Activated naive CD8-positive, alpha-beta T cell treated with anti-CD3 and anti-CD28 coated beads for 36 hours (primary cell): ENCODE measurements at places on chromosomes 6 and 20. TPM values are rescaled to one million over a fixed set of nuclear protein-coding genes. Genes with fewer than 3 reads are reported as not detected.

The NOX3 gene
- not detected for total RNA-seq

GRCh38 chr6:16302721-16303552 lies 64.5 kb downstream of the GMPR start:
- no peak overlapping the region for H3K27ac ChIP-seq
- peaks cover 11% of the 10 kb centered on the region for H3K4me1 ChIP-seq
- DNase-seq: no peak
- H3K4me3 ChIP-seq: no peak overlapping the region
- no peaks in the 10 kb centered on the region for H3K27me3 ChIP-seq

GRCh38 chr6:96836631-96837080 lies 621 bp downstream of the GPR63 start:
- H3K27me3 ChIP-seq: peaks cover 70% of the 10 kb centered on the region
- peaks cover 12% of the 10 kb centered on the region for H3K4me1 ChIP-seq
- H3K36me3 ChIP-seq: no peaks in the 10 kb centered on the region
- H3K4me3 ChIP-seq: peak overlapping the region; percentile 85

DNA sequence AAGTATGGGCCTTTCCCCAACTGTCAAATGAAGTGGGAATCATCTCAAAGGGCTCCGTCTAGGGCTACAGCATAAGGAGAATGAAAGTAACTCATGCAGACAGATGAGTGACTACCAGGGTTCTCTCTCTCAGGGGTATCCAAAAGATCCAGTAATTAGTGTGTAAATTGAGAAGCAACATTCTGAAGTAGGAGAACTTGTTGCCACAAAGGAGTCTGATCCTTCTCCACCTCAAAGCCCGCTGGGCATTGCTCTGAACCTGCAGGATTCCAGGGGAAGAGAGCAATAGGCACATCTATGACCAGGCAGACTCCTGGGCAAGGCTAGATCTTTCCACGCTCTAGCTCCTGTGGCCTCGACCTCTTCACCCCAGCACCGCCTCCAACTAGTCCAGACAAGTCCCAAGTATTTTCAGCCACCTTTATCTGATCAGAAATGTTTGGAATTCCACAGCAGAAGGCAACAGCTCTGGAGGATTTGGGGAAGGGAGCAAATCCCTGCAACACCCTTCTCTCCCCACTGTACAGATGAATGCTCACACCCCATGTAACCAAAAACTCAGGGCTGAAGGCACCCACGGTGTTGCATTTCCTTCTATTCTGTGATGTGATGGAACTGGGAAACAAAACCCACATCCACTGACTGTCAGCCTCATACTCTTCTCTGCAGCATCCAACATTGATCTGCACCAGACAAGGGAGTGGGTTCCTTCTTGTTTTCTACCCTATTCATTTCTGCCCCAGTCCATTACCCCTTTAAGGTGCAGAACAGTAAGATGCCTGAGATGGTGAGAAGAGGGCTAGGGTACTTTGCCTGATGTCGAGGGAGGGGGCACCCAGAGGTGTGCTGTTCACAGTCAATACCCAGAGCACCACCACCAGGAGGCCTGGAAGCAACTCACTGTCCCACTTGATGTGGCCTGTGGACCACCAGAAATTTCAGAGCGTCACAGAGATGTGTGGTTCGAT lies 41.0 kb downstream of the COX4I2 start:
- peak overlapping the region; percentile 26 for H3K4me3 ChIP-seq
- H3K4me1 ChIP-seq: peaks cover 89% of the 10 kb centered on the region
- no peak for DNase-seq
- H3K27ac ChIP-seq: peak overlapping the region; percentile 92

DNA sequence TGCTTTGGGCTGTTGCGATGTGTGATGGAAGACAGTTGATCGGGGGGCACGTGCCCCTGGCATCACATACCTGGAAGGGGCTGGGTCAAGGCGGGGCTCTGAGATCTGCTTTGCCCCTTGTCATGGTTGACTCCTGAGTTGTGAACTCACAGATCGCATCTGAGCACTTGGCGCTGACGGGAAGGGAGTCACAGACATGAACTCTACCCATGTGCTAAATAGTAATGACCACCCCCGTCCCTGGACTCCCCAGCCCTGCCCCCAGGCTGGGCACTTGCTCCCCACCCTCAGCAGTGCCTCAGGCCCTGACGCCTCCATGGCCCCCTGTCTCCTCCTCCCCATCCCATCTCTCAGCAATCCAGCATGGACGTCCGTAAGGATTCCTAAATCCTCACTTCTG lies 107.0 kb downstream of the SYNDIG1 start:
- no peaks in the 10 kb centered on the region for H3K27me3 ChIP-seq
- DNase-seq: no peak
- no peak overlapping the region for H3K27ac ChIP-seq
- H3K4me3 ChIP-seq: no peak overlapping the region

- no peaks in the 10 kb centered on the region for H3K27me3 ChIP-seq
- H3K36me3 ChIP-seq: peaks cover 28% of the 10 kb centered on the region
- peaks cover 14% of the 10 kb centered on the region for H3K4me1 ChIP-seq
- no peak overlapping the region for H3K4me3 ChIP-seq
- H3K27ac ChIP-seq: no peak overlapping the region
These were observed 4.0 kb downstream of the HUS1B start for GRCh38 chr6:652865-653264.
